CD4-positive, alpha-beta T cell treated with Interleukin-6 at 100 ng/mL for 8 hours (primary cell): ENCODE measurements at places on chromosomes 6 and 20.

DNA sequence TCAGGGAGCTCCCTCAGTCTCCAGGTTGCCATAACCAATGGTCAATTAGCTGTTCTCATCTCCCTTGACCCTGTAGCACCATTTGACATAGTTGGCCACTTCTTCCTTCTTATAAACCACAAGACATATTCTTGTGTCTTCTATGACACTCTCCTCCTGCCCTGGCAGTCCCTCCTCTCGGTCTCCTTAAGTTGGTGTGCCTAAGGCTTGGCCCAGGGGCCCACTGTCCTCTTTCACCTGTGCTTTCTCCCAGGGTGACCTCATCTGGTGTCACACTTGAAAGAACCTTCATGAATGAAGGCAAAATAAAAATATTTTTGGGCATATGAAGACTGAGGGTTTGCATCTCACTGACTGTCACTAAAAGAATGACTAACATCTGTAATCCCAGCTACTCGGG is 9.7 kb upstream of the ADGRF5 start:
- DNase-seq, result no peak

GRCh38 chr6:170206851-170207431 is 83.9 kb downstream of the DLL1 start:
- no peak for DNase-seq

DNA sequence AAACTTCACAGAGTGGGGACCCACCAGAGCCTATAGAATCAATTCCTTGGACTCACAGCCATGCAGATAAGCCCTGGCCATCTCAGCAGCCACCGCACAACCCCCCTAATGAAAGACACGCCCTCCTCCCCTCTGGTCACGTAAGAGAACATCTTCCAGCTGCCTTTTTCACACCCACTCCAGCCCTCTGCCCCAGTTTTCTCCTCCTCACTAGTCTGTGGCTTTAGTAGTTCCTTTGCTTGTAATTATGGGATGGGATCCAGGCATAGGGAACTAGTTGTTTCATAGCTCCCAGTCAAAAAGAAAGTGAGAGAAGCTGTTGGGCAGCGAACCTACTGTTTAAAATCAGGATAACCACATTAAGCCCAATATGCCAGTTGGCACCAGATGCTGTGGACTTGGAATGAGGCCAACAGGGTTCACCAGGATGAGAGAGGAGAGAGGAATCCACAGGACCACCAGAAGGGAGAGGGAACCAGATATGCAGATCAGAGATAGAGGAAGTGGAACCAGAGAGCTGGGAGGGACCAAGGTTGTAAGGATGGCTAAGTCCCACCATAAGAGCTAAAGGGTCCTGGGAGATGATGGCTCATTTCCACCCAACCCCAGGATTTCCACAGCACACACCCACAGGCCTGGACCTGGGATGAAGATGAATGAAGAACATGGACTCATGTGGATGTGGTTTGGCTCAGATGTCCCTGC is 9.0 kb upstream of the BTN3A1 start:
- DNase-seq, result no peak

DNA sequence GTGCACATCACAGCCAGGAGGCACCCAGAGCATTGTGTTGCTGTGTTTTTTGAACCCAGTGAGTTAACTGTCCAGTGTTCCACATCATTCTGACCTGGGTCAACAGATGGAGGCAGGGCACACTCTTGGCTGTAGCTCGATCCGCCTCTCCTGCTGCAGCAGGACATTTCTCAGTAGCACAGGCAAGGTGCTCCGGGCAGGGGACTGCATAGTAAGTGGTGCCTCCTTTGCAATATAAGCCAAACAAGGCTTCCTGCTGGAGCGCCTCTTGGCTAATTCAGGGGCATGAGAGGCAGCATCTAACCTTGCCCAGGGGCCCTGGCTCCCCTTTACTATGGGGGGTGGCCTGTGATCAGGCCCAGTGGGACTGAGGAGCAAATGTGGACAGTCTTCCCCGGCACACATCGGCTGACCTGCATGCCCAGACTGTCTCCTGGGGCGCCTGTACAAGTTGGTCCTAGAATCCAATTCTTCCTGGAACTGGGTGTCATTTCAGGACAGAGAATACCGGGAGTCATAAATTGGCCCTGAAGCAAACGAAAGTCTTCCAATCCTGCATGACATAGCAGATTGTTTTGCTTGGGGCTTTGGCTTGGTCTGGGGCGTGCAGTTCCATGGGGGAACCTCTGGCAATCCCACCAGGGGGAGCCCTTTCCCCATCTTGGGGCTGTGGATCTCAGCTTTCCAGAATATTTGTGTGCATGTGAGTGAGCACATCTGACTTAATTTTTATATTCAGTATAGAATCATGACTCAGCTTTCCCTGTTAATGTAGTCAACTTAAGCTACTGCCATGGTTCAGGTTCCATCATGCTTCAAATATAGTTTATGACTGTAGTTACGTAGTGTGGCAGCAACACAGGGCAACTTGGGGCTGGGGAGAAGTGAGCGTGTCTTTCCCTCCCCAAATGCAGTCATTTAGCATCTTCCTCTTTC is 56.0 kb upstream of the DDR1 start:
- DNase-seq, result peak; percentile 80

GRCh38 chr6:48150701-48151100 is 39.7 kb upstream of the PTCHD4 start:
- DNase-seq, result no peak

DNA sequence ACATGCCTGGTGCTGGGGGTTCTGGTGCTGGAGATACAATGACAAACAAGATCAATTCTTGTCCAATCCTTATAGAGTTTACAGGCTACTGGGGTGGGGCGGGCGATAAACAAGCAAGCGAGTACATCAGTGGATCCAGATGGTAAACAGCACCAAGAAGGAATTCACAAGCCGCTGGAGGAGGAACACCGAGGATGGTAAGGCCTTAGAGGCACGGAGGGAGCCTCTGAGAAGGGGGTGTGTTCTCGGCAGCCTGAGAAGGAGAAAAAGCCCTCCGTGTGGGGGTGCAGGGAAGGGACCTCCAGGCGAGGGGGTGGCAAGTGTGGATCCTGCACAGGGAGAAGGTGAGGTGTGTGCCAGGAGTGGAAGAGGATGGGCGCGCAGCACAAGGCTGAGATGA is 276.5 kb upstream of the FOXQ1 start:
- DNase-seq, result no peak

DNA sequence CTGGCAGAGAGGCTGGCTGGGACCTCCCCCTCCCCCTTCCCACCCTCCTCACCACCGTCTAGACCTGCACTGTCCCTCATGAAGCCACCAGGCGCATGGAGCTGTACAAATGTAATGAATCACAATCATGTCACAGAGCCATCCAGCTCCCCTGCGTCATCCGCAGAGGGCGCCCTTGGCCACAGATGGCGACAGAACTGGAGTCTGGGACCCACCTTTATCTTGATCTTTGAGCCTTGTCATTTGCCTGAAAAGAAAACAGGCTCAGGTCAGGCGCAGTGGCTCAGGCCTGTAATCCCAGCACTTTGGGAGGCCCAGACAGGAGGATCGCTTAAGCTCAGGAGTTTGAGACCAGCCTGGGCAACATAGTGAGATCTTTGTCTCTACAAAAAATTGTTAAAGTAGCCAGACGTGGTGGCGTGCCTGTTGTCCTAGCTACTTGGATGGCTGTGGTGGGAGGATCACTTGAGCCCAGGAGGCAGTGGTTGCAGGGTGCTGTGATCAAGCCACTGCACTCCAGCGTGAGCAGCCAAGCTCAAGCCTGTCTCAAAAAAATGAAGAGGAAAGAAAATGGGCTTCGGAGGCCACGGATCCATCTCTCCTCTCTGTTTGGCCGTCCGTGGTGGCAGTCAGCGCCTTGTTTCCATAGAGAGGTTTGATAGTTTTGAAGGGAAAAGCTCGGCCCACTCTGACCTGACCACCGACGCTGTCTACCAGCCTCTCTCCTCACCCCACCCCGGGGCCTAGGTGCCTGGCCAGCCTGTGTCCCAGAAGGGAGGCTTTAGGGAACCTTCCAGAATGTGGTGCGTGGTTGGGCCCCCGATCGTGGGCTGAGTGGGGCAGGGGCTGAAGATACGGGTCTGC is 6.2 kb downstream of the COL9A3 start:
- DNase-seq, result no peak

GRCh38 chr6:10852361-10852960 is 14.1 kb upstream of the MAK start:
- no peak for DNase-seq

- no peak for DNase-seq
These were observed 197.4 kb upstream of the MOCS1 start for GRCh38 chr6:40131675-40132074.

DNA sequence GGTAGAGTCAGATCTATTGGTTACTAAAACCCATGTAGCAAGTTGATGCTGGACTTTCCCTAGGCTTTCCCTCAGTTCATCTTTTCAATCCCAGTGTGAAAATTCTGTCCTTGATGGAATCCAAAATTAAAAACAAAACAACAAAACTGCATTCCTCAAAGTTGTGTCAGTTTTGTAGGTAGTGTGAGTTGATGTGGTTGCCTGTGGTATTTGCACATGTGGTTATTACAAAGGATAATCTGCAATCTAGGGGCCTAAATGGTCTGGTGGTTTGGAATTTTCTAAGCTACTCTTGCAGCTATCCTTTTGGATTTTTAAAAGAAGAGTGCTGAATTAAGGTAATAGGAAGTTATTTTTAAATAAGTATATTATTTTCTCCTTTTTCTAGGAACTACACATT is 132.2 kb upstream of the SCGN start:
- DNase-seq, result no peak

GRCh38 chr6:73134588-73134987 is 90.7 kb downstream of the KHDC1L start:
- no peak for DNase-seq

- DNase-seq, result no peak
These were observed 56.9 kb downstream of the SYNJ2 start for GRCh38 chr6:158038291-158039177.

DNA sequence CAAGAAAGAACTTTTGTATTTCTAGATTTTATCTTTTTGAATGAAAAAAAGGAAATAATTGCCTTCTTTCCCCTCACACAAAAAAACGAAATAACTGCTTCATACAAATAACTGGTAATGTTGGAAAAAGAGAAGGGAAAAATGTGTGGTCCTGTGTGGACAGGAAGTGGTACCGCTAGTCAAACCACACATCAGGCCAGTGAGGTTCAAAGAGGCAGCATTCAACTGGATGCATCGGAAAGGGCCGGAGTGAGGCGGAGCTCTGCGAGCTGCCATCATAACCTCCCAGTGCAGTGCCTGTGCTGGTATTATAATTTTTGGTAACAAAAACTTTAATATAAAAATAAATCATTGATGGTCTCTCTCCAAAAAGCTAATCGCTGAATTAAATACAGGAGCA is 111.2 kb downstream of the IRF4 start:
- DNase-seq, result no peak

GRCh38 chr20:330233-331149 is 5.1 kb downstream of the SOX12 start:
- peak; percentile 68 for DNase-seq
